Stimulated activated CD4-positive, alpha-beta T cell treated with anti-CD3 and anti-CD28 coated beads, TNF-alpha, amount 100 ng/mL, for 4 hours (primary cell): ENCODE measurements at places on chromosomes 5 and 9.

GRCh38 chr5:42595597-42595996 lies 161.0 kb upstream of the CCDC152 start:
- no peak for DNase-seq

DNA sequence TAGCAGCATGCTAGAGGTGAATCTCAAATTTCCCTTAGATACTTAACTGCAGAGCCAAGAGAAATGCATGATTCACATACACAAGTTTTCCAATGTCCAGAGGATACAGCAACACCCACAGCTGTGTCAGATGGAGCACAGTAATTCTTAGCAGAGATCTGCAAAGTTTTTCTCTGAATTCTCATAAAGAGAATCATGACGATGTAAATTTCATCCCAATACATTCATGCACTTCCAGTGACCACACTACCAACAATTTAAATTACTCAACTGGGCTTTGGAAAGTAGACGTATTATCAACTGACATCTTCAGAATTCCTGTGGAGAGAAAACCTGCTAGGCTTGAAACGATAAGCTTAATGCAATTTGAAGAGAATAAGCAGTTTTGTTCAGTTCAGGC lies 378.8 kb upstream of the TLE4 start:
- no peak for DNase-seq

GRCh38 chr9:13364271-13365000 lies 84.9 kb upstream of the MPDZ start:
- no peak for DNase-seq

DNA sequence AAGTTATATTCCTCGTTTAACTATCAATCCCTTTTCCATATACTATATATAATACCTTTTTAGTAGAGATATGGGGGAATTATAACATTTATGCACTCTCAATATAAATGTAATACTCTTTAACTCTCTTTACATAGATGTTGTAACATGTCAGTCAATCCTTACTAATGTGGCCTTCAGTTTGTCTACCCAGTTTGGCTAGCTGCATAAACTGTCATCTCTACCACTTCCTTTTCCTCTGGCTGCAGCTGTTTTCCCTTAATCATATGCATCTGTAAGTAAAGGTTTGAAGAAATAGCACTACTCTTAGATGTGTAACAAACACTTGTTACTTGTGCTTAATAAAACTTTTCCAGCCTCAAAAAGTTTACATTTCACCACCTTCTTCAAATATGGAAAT lies 13.4 kb downstream of the ABHD17B start:
- no peak for DNase-seq

GRCh38 chr5:116652196-116652729 lies 77.6 kb upstream of the SEMA6A start:
- DNase-seq, result no peak

DNA sequence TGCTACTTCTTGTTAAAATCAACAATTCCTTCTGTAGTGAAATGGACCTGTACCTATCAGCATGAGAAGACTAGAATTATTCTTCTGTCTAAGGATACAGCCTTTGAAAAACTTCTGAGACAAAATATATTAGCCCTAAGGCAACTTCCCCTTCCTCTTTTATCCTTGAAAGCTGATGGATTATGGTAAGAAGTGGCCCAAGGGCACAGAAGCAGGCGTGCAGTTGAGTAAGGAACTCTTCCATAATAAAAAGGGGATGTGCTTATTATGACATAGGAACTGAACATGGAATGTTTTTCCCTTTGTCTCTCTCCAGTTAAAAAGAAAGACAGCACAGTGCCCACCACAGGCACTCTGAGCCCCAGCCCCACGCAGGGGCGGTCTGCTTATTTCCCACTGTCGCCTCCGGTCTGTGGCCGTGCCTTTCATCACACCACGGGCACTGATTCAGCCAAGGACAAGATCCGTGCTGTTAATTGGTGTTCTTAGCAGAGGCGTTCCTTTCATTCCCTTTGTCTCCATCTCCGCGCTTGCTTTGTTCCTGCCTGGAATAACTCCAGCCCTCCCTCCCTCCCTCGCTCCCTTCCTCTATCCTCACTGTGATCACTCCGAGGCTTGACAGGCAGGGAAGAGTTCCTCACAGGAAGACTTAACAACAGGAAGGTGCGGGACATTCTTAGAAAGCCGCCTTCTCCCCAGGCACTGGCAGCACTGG lies 135.9 kb upstream of the OTULINL start:
- no peak for DNase-seq

DNA sequence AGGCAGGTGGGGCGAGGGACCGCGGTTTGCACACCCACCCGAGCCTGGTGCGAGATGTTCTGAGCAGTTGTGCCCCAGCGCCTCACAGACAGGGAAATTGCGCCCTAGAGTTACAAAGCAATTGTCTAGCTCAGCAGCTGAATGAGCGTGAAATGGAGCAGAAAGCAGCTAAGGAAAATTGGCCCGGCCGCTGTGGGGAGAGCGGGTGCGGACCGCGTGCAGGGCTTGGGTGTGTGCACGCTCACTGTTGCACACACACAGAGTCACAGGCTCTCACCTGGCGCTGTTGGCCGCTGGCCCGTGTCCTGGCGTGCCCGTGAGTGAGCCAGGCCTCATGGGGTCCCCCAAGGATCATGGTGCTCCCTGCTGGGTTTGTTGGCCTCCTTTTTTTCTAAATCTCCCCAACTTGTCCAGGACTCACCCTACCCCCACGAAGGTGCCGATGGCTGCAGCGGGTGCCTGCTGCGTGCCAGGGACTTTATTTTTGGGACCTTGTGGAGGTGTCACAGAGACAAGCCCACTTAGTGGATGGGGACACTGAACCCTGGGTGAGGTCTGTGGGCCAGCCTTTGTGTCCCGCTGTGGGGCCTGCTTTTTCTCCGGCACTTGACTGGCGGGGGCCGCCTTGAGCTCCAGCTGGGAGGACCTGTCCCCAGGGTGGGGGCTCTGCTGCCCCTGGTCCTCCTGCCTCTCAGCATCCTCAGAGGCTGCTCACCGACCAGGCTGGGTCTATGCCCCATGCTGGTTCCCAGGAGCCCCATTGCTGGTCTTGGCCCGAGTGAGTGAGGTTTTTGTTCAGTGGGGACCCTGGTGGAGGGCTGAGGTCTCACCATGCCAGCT lies 5.2 kb downstream of the RXRA start:
- DNase-seq, result no peak

GRCh38 chr5:157944077-157944633 lies 85.2 kb upstream of the CLINT1 start:
- no peak for DNase-seq

- no peak for DNase-seq
Observed at GRCh38 chr5:83368319-83368718, 103.2 kb upstream of the VCAN start.

DNA sequence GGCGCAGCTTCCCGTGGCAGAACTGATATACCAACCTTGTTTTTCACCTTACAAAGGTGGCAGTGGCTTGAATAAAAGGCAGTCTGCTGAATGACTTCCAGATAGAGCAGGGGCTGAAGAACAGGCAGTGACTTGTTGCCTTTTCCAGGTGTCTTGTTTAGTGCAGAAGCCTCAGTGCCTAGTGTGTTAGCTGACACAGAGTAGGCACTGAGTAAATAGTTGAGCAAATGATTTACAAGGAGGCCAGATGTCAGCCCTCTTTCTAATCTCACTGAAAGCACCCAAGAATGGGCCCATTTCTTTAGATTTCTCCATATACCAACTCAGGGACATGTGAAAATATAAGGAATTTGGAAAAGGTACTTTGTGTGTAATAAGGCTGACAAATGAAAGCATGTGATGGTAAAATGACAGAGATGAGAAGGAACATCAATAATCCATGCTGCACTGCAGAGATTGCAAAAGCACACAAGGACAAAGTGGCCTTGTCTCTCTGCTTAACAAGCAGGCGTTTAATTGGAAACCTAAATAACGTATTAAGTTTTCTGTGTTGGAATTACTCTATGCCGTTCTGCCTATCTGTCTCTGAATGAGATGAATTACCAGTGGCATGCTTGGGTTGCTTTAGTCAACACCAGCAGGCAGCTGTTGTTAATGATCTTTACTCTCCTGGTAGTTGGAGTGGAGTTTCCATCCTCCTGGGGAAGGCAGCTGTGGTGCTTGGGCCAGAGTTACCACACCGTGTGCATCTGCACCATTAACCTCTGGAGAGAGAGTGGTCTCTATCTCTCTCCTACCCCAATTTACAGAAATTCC lies 360.1 kb upstream of the C9orf72 start:
- DNase-seq, result no peak

- no peak for DNase-seq
Observed at GRCh38 chr9:99660191-99660636, 161.5 kb upstream of the NR4A3 start.

GRCh38 chr5:158637039-158637438 lies 462.7 kb downstream of the EBF1 start:
- no peak for DNase-seq

GRCh38 chr9:104412238-104412637 lies 91.8 kb upstream of the OR13F1 start:
- DNase-seq, result no peak

- DNase-seq, result no peak
Observed at GRCh38 chr5:76081811-76082771, 1.1 kb upstream of the SV2C start.

DNA sequence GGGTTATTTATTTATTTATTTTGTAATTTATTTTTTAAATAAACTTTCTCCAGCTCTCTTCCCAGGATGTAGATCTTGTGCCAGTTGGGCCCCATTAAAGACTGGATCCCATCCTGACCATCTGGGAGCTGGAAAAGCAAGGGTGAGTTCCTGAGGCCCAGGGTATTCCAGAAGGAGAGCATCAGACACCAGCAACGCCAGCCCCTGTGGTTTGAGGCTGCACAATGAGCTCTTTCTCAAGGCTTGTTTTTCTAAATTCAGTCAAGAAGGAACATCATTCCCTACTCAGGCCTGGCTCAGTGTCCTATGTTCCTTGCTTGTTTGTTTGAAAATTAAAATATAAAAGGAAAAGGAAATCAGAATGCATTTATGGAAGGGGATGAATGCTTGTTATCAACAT lies 313.3 kb downstream of the EBF1 start:
- DNase-seq, result no peak

DNA sequence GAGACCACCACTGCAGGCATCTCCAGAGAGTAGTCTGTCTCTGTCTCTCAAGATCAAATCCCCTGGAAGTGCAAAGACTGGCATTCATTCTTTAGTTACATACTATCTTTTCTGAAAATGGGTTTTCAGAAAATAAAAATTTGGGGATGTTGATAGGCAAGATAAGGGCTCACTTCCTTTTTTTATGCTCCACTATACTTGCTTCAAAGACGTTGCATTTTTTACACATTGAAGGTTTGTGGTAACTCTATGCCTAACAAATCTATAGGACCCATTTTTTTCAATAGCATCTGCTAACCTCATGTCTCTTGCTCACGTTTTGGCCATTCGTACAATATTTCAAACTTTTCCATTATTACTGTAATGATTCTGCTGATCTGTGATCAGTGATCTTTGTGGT lies 37.0 kb downstream of the DMAC1 start:
- no peak for DNase-seq

GRCh38 chr9:3912817-3913216 lies 387.0 kb upstream of the RFX3 start:
- DNase-seq, result no peak

DNA sequence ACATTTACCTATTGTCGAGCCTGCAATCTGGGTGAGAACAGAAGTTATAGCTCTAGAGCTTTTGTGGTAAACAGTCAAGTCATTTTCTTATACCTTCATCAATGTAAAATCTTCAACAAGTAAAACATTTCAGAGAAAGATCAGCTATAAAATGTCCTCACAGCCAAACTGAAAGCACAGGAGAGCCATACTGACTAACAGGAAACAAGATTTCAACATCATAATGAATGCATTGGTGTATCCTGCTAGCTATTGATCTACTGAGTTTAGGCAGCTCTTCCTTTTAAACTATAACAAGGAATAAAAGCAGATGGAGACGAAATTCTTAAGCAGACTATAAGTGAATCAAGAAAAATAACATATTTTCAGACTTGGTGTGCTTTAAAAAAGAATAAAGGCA lies 1522.9 kb upstream of the WWC1 start:
- DNase-seq, result no peak

GRCh38 chr9:96156171-96156974 lies 145.6 kb downstream of the HSD17B3 start:
- no peak for DNase-seq

DNA sequence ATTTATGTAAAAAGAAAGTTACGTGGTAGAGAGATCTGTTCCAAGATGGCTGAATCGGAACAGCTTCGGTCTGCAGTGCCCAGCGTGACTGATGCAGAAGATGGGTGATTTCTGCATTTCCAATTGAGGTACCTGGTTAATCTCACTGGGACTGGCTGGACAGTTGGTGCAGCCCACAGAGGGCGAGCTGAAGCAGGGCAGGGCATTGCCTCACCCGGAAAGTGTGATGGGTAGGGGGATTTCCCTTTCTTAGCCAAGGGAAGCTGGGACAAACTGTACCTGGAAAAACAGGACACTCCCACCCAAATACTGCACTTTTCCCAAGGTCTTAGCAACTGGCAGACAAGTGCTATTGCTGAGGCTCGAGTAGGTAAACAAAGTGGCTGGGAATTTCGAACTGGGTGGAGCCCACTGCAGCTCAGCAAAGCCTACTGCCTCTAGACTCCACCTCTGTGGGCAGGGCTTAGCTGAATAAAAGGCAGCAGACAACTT lies 13.1 kb upstream of the HSD17B4 start:
- no peak for DNase-seq

- no peak for DNase-seq
Observed at GRCh38 chr5:74141053-74141452, 499.5 kb downstream of the ENC1 start.

DNA sequence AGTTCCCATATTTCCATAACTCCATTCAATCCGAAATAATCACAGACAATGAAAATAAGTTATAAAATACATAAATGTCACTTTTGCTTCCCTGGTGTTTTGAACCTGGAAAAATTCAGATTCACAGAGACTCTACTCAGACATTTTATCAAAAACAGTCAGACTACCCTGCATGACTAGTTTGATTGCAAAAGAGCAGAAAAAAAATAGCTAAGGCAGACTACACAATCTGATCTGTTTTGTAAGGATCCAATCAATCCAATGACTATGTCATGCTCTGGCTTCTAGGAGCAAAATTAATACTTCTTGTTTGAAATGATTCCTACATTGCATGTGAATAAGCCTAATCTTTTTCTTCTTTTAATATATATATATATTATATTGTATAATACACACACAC lies 1262.6 kb downstream of the EFNA5 start:
- no peak for DNase-seq
